Activated T-helper 1 cell treated with anti-CD3 and anti-CD28 coated beads, Interleukin-2, amount 50 U/mL, for 16 hours (primary cell): ENCODE measurements at places on chromosomes 4 and X.

GRCh38 chrX:47561659-47562151 lies 700 bp downstream of the ARAF start:
- no peak for DNase-seq

GRCh38 chr4:81218206-81218605 lies 3.2 kb upstream of the PRKG2 start:
- DNase-seq, result no peak

DNA sequence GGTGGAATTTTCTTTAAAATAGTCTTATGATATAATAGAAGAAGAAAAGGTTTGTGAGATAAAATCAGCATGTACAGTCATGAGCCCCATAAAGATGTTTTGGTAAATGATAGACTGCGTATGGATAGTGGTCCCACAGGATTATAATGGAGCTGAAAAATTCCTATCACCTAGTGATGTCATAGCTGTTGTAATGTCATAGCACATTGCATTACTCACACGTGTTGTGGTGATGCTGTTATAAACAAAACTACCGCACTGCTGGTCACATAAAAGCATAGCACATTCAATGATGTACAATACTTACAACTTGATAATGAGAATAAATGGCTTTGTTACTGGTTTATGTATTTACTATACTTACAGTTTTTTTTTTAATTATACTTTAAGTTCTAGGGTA lies 715.2 kb upstream of the HTR2C start:
- DNase-seq, result no peak

- no peak for DNase-seq
Measured at GRCh38 chr4:12126474-12126873, 697.8 kb upstream of the HS3ST1 start.

DNA sequence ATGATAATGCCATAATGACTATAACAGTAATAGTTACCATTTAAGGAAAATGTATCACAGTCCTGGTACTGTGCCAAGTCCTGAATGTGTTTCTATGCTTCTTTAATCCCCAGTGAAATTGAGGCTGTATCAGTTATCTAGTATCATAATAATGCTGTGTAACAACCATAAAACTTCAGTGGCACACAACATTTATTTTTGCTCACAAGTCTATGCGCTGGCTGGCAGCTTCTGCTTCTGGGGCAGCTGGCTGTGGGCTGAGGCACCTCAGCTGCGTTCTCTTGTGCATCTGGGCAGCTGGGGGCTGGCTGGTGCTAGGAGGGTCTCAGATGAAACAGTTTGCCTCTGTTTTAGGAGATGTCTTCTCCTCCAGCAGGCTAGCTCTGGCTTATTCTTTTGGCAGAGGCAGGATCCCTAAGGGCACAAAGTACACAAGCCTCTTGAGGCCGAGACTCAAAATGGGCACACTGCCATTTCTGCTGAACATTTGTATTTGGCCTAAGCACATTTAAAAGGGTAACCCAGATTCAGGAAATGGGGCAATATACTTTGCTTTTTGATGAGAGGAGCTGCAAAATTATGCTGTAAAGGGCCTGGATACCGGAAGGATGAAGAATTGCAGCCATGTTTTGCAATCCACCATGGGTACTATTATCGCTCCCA lies 62.6 kb upstream of the DHX15 start:
- DNase-seq, result no peak

DNA sequence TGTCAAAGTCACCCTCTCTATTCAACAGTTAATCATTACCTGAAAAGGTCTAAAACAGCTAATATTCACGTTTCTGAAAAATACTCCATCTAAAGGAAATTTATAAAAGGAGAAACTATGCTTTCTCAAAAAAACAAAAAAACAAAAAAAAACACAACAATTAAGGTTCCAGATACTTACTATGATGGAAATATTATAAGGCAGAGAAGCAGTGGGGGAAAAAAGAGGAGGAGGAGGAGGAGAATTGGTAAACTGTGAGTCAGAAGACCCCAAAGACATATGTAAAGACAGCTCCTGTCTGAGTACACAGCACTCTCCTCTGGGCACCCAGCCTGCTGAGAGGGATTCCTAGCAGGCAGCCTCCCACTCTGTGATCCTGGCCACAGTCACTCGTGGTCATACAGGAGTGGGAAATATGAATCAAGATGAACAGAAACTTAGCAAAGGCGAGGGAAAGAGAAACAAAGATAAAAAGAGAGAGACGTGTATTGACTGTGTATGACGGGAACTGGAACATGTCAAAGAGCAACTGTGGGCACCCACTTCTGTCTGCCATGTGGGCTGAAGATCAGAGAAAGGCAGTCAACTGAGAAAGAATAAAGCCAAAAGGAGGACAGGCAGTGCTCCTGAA lies 12.5 kb downstream of the KLHL15 start:
- DNase-seq, result peak; percentile 1

DNA sequence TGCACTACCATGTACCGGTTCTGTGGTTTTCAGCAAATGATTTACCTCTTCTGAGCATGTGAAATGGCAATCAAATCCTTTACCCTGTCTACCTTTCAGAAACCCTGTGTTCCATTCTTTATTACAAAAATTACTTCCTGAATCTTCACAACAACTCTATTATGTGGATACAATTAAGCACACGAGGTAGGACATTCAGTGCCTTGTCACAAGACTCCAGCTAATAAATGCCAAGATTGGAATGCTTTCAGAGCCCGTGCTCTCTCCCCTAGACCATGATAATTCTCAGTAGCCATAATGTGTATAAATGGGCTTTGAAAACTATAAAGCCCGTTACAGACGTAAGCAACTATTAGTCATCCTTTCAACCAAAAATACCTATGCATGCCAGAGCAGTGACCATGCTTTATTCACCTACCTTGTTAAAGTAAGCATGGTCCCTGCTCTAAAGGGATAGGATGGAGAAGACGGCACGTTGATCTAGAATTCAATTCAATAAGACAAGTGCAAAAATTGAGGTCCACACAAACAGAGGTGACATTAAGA lies 2.4 kb downstream of the RXFP1 start:
- DNase-seq, result no peak

DNA sequence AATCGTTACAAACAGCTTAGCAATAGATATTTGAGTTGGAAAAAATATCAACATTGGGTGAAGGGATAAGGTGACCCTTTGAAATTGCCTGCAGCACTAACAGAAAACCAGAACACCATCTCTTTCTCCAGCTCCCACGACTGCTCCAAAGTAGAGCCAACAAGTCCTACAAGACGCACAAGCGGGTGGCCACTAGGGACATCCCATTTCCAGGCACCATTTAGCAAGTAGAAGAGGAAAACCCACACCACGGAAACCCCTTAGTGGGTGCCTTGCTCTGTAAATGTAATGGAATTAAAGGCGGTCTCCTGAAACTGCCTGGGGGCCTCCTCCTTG lies 1.9 kb downstream of the ARHGAP6 start:
- no peak for DNase-seq

- no peak for DNase-seq
Measured at GRCh38 chr4:169219440-169219839, 51.3 kb downstream of the SH3RF1 start.

- no peak for DNase-seq
Measured at GRCh38 chr4:128385683-128386304, 98.2 kb upstream of the PGRMC2 start.

GRCh38 chr4:155526452-155527169 lies 140.0 kb upstream of the GUCY1A1 start:
- no peak for DNase-seq

GRCh38 chr4:186644737-186645261 lies 78.9 kb downstream of the FAT1 start:
- no peak for DNase-seq

DNA sequence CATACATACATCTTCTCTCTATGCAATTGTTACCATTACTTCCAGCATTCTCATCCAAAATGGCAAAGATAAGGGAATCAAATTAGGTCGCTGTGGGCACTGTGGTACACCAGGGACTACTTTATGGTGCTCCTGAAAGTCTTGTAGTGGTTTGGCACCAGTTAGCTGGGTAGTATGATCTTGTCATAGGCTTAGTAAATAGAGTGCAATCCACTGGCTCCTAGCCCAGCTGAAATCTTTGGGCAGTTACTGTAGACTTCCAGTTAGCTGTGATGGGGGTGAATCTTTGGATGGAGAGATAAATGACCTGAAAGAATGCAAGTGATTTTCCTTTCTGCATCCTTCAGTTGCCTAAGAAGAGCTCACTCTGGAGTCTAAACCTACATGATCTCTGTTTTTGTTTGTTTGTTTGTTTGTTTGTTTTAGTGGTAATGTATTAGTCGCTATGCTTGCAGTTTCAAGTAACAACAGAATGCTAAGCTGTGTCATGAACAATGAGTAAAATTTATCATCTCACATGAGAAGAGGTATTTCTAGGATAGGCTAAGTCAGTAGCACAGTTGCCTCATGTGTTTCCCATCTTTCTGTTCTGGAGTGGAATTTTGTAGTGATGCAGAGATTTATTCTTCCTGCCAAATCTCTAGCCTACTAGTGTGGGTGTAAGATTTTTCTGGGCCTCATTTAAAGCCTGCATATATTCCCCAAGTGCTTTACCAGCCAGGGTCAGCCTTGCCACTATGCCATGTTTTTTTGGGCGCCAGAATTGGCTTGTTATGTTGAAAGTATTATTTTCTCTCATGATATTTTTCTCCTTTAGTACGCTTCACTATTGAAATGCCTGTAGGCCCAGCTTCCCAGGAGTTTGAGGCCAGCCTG lies 24.2 kb downstream of the HERC3 start:
- DNase-seq, result no peak

DNA sequence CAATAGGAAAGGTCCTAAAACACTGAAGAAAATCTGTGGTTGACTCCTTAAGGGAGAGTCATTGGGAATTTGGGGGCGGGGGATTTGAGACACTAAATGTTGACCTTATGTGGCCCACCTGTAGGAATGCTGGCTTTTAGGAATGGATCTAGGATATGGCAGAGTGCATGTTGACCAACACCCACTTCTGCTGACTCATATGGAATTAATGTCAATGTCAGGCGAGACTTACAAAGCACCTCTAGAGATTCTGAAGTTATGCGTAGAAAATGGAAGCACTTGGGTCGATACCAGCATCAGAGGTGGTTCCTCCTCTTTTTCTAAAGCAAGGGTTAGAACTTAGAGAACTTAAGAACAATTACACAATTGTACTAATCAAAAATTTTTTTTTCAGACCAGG lies 100.6 kb upstream of the CBR4 start:
- no peak for DNase-seq

GRCh38 chr4:45063696-45064095 lies 337.3 kb upstream of the GNPDA2 start:
- no peak for DNase-seq

GRCh38 chrX:72436010-72436409 lies 130.3 kb upstream of the CITED1 start:
- DNase-seq, result no peak

GRCh38 chrX:55039471-55039870 lies 8.7 kb upstream of the ALAS2 start:
- no peak for DNase-seq

- DNase-seq, result no peak
Measured at GRCh38 chrX:107629540-107629909, 1.2 kb downstream of the PRPS1 start.

- DNase-seq, result no peak
Measured at GRCh38 chr4:76559236-76560071, 124.4 kb downstream of the SHROOM3 start.

DNA sequence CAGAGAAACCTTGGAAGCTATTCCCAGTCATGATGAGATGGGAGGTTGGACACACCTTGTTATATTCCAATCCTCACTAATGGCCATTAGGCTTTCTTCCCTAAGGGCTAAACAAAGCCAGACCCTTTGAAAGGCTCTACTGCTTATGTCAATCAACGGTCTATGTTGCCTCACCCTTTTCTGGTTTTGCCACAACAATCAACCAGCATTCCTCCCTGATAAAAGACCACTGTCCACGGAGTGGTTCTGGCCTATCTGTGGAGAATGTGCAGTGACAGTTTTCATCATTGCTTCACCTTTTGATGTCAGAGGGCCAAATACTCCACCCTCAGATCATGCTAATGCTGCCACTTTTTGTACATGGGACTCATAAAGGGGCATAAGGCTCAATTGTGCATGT lies 913.4 kb downstream of the RPA4 start:
- DNase-seq, result no peak

- DNase-seq, result no peak
Measured at GRCh38 chr4:84032372-84032771, 466.7 kb downstream of the NKX6-1 start.

DNA sequence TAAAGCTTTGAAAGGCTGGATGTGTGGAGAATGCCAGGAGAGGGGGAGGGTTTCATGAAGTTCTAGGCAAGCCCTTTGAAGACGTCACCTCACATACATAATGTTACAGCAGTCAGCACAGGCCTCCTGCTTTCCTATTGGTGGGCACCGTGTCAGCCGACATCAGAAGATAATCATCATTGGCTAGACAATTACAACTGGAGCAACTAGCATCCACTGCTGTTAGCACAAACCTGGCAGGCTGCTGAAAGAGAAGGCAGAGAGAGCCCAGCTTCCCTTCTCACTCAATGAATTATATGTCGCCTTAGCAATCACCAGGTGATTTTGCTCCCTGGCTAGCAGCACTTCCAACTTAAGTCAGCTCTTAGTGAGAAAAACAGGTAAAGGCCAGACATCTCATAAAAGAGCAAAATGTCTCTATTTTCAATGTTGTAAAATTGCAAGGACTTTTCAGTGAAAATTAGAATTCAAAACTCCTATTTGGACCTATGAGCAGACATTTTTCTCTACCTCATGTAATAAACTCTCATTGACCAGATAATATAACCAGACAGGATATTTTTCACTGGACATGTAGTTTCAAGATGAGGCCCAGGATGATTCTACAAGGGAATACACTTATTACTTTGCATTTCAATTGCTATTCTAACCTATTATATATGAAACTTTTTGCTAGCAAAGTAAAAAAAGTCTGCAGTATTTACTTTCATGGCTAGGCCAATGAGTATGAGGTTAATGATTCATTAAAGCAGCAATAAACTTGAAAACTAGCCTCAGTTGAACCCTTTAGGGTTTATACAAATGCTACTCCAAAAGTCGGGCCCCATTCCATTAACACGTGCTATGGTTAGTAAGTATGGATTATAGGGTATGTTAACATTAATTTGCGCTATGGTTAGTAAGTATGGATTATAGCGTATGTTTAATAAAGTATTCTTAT lies 4.3 kb downstream of the ELOVL6 start:
- peak; percentile 51 for DNase-seq

DNA sequence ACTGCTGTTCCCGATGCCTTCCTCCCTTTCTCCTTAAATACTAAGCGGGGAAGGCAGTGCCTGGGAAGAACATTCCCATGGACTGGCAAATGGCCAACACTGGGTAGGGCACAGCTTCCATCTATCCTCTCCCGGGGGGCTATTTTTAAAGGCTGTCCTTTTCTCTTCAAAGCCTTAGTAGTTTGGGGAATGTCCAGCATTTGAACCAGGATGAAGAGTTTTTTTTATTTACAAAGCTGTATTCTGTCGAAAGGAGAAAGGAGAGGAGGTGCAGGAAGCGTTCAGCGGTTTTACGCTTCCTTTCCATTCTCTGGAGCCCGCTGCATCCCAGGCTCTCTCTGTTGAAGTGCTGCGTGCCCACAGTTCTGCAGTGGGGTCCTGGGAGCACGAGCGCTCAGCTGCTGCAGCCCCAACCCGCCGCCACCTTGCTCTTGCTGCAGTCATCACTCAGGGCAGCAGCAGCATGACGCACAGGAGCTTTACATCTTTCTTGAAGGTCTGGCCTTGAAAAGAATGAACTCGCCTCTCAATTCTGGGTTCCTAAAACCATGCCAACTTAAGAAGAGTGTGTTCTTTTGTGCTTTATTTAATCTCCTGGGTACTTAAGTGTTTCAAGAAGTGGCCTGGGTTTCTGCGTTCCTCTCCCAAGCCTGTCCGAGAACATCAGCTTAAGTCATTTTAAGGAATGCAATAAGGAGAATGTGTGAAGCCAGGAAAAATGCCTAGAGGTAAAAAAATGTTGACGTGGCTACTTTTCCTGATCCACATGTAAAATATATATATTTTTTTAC lies 427.2 kb downstream of the MAPK10 start:
- DNase-seq, result no peak
